ENCODE measurements at places on chromosomes 1 and 21.

DNA sequence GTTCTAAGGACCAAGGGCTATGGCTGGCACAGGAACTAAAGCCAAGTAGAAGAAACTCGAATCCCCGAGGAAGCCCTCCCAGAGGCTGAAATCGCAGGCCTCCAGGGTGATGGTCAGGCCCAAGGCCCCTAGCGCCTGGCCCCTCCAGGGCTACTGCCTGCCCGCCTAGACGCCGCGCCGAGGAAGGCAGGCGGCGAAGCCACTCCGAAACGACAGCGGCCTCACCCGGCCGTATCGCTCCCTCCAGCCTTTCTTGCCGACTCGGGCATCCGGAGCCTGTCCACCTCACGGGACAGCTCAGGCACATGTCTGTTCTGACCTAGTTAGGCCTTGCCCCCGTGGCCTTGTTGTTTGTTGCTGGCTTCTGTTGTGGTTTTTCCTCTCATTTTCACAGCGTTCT lies 9.7 kb upstream of the LHX8 start:
- no peak for DNase-seq

DNA sequence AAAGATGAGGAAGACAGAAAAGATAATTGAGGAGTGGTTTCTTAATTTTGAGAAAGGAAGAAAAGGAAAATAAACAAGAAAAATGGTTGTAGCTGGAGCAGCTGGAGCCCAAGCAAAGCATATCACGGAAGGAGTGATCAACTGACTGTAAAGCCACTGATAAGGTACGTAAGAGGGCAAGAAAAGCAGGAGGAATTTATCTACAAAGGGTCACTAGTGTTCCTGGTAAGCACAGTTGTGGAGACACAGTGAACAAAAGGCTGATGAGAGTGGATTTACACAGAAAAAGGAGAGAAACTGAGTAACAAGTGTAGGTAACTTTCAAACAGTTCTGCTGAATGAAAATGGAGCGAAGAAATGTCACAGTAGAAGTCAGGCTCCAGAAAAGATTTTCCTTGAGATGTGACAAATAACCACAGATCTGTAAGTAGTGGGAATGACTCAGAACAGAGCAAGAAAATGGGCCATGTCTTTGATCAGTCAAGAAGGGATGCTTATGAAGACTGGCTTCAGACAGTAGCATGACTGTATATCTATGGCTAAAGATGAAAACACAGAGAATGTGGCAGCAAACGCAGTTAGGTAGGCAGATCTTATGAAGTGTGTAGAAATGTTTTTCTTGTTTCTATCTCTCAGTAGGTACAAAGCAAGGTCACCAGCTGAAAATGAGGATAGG lies 45.6 kb upstream of the RBM34 start:
- DNase-seq, result peak; percentile 4

GRCh38 chr1:2130871-2131289 lies 63.7 kb downstream of the FAAP20 start:
- no peak for DNase-seq

- peak; percentile 35 for DNase-seq
These were observed 3.0 kb downstream of the ITLN2 start for GRCh38 chr1:160951443-160952128.

DNA sequence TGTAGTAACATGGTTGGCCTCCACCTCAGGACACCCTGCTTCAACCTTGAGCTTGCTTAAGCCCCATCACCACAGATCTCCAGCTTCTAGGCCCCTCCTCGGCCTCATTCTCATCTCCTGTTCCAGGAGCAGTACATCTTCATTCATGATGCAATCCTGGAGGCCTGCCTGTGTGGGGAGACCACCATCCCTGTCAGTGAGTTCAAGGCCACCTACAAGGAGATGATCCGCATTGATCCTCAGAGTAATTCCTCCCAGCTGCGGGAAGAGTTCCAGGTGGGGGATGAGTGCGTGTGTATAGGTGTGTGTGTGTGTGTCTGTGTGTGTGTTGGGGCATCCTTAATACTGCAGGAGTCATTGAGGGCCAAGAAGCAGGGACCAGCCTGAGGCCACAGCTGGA lies 79.6 kb downstream of the PTPRU start:
- DNase-seq, result no peak

GRCh38 chr1:59730759-59731478 lies 83.8 kb upstream of the HOOK1 start:
- peak; percentile 94 for DNase-seq

GRCh38 chr1:198564716-198565115 lies 24.2 kb upstream of the ATP6V1G3 start:
- DNase-seq, result no peak

- no peak for DNase-seq
These were observed 161.5 kb downstream of the TBX15 start for GRCh38 chr1:118826669-118827068.

DNA sequence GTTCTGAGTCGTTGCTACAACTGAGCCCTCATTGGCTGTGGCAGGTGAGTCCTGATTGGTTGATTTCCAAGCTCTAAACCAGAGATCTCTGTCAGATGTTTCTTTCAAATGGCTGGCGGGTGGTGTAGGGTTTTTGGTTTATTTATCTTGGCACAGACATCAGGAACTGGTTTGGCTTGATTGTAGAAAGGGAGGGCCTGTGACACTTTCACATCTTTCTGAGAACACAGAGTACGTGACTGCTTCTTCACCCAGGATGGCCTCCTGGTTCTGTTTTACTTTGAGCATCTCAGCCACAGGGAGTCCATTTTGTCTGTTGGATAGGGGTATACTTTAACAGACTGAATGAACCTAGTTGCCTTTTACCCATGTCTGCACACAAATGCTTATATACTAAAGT lies 89.4 kb upstream of the GPR52 start:
- DNase-seq, result peak; percentile 2

- no peak for DNase-seq
These were observed 1.5 kb upstream of the HDGF start for GRCh38 chr1:156752843-156753482.

- no peak for DNase-seq
These were observed 104.4 kb downstream of the GLIS1 start for GRCh38 chr1:53634571-53634979.

DNA sequence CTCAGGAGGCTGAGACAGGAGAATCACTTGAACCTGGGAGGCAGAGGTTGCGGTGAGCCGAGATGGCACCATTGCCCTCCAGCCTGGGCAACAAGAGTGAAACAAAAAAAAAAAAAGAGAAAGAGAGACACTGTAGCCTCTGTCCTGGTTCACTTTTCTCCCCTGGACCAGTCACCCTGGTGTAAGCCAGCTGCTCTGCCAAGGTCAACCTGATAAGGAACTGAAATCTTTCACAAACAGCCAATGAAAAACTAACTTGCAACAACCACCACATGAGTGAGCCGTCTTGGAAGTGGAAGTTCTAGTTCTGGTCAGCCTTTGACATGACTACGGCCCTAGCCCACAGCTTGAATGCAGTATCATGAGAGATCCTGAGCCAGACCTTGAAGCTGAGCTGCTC lies 36.8 kb upstream of the CXADR start:
- DNase-seq, result no peak

DNA sequence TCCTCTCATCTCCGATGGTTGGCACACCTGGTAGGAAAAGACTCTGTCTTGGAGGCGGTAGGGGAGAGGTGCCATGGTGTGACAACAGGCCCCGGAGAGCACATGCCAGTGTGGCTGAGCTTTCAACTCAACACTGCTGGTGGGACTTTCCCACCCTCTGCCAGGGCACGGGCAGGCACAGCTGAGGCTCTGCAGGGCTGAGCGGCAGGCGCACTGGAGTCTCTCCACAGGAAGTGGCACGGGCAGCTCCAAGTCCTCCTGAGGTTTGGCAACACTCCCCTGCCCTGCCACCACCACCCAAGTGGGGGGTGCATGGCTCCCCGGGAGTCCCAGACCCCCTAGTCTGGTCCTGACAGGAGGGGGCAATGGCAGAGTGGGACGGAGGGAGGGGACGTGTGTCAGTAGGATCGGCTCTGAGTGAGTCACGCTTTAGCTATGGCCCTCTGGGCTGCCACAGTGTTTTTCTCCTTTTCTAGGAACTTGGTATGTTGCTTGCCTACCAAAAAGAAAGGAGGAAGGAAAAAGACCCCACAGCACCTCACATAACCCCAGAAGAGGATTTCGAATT lies 27.3 kb upstream of the EVA1B start:
- peak; percentile 95 for DNase-seq

DNA sequence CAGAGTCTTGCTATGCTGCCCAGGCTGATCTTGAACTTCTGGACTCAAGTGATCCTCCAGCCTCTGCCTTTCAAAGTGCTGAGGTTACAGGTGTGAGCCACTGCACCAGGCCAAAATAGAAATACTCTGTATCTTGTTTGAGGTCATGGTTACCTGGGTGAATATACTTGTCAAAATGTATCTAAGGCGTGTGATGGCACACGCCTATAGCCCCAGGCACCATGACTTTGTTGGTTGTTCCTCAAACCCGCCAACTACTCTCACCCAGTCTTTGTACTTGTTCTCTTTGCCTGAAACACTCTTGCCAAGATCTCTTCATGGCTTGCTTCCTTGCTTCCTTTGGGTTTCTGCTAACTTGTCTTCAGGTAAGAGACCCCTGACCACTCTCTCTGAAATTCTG lies 38.0 kb upstream of the RGS5 start:
- DNase-seq, result no peak

GRCh38 chr1:207860531-207860930 lies 50.4 kb downstream of the CD34 start:
- no peak for DNase-seq

GRCh38 chr1:183970516-183971300 lies 66.8 kb downstream of the COLGALT2 start:
- DNase-seq, result no peak

DNA sequence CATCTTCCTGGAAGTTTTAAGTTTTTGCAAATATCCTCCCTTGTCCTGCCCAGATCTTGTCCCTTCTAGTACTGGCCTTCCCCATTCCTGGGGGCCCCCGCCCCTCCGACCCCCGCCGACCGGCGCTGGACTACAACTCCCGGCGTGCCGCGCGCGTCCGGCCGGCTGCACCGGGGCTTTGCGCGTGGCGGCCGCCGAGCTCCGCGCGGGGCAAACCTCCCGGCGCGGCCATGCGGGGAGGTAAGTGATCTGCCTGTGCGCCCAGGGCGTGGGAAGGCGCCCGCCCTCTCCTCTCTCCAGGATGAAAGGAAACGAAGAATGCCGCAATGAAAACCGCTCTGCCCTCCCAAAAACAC lies 3.2 kb upstream of the SAMD13 start:
- DNase-seq, result peak; percentile 36

GRCh38 chr1:239731082-239731748 lies 344.8 kb downstream of the CHRM3 start:
- DNase-seq, result peak; percentile 37

GRCh38 chr1:108201687-108202086 lies 1.5 kb upstream of the SLC25A24 start:
- DNase-seq, result no peak

GRCh38 chr1:62746809-62747138 lies 37.2 kb upstream of the ATG4C start:
- no peak for DNase-seq

GRCh38 chr1:109654519-109654918 lies 1.4 kb upstream of the GSTM4 start:
- no peak for DNase-seq

DNA sequence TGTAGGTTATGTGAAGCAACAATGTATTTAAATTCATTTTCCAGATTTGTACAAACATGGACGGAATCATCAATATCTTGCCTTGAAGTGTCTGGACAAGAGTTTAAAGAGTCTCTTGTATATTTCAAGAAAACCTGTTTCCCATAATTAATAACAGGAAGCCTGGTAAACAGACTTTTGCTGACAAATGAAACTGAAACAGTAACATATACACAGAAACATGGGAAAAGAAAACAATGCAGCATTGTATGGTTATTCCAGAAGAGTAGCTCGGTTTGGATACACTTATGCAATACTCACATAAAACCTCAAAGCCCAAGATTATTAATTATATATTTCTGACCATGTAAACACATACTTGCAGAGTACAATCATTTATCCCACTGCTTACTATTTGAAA lies 265.5 kb downstream of the PTPRC start:
- peak; percentile 31 for DNase-seq

DNA sequence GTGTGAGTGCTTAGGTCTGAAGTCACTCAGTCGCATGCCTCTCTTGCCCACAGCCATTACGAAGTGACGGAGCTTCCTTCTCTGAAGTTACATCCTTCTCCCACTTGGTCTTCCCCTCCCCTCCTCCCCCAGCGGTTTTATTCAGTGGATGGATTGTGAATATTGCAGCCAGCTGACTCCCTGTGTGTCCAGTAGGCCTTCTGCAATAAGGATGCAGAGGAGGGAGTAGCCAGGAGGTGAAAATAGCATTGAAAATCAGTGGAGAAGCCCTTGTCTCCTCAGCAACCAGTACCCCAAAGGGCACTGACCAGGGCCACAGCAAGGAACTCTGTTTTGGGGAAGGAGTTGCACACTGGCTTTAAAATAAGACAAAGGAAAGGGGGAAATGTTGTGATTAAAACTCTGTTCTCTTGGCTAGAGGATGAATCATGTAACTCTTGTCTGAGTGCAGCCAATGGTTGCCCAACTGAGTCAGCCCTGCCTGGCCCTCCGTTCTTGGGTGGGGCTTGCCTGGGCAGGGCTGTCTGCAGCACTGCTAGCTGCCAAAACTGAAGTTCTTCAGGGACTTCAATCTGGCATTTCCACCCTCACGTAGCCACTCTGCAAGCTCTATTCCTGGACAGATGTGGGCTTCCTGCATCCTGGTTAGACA lies 4.3 kb downstream of the S100A10 start:
- peak; percentile 93 for DNase-seq

GRCh38 chr1:27316860-27317259 lies 5.1 kb upstream of the TMEM222 start:
- DNase-seq, result no peak

DNA sequence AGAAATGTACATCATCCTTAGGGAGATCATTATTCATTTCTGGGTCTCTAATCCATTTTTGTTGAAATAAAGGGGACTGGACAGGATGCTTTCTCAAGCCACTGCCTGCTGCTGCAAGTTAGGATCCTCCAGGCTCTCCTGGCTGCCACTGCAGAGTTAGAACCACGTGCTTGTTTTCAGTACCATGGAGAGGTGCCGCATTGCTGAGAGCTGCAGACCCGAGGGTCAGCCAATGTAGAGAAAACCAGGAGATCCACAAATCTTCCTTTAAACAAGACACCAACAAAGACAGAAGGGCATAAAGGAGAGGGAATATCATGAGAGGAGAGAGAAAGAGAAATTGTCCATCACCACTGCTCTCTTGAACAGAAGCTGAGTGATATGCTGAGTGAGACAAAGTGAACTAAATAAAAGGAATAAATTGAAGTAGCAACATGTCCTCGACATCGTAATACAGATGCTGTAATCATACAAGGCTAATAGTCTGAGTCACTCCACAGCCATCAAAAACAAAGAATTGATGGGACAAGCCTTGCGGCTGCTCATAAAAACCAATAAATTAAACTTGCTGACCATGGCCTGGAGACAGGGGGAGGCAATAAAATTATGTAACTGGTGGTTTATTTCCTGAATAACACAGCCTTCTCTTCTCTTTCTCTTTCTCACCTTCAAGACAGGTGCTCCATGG lies 255.7 kb downstream of the OMA1 start:
- peak; percentile 36 for DNase-seq

- peak; percentile 83 for DNase-seq
These were observed 12.8 kb upstream of the MPZL1 start for GRCh38 chr1:167708940-167709389.

- DNase-seq, result no peak
These were observed 145.0 kb upstream of the FGGY start for GRCh38 chr1:59151860-59152259.

- no peak for DNase-seq
These were observed 43.3 kb upstream of the TSNAX start for GRCh38 chr1:231485029-231485784.

GRCh38 chr1:44705470-44705869 lies 25.5 kb downstream of the RNU5D-1 start:
- DNase-seq, result no peak
